Hippocampal formation (tissue), 2 donors: ENCODE measurements at places on chromosomes 13 and 19.

DNA sequence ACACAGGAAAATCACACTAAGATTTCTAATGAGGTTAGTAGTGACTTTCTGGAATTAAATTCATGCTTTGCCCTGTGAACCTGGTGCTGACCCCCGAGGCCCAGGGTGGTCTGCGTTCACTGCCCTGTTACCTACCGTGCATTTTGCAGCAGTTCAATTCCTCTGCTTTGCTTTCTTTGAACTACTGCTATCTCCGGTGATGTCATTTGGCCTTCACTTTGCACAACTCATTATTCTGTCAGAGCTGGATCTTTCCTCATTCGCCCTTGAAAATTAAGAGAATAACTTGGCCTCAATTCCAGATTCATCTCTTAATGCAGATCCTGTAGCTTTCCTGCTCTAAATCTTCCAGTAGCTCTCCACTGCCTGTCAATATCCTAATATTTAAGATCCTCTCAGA lies 8.8 kb upstream of the LRRC63 start:
- DNase-seq = no peak

- DNase-seq = no peak
Measured at GRCh38 chr13:21884965-21885567, 214.2 kb downstream of the FGF9 start.

DNA sequence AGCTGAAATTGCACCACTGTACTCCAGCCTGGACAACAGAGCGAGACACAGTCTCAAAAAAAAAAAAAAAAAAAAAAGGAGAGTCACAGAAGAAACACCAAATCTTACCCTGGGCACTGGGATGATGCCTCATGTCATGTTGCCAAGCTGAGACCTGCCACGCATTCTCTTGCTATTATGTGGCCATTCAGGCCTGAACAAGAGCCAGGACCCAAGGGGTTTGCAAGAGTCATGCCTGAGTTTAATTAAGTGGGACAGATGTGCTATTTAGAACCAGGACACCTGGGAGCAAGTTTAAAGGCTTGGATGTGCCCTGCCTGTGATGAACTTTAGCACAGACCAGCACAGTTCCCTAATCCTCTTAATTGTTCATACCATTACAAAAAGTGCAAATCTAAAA lies 9.8 kb downstream of the PNMA8A start:
- no peak for DNase-seq

DNA sequence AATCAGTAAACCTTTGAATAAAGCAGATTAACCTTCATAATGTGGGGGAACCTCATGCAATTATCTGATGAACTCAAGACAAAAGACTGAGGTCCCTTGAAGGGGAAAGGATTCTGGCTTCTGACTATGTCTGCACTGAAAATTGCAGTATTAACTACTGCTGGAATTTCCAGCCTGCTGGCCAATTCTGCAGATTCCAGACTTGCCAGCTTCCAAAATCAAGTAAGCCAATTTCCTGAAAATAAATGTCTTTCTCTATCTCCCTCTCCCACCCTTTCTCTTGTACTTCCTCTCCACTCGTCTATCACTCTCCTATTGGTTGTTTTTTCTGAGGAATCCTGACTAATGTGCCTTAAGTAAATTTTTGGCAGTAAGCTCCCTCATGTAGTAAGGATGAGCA lies 1479.9 kb upstream of the PRR20A start:
- DNase-seq = no peak

DNA sequence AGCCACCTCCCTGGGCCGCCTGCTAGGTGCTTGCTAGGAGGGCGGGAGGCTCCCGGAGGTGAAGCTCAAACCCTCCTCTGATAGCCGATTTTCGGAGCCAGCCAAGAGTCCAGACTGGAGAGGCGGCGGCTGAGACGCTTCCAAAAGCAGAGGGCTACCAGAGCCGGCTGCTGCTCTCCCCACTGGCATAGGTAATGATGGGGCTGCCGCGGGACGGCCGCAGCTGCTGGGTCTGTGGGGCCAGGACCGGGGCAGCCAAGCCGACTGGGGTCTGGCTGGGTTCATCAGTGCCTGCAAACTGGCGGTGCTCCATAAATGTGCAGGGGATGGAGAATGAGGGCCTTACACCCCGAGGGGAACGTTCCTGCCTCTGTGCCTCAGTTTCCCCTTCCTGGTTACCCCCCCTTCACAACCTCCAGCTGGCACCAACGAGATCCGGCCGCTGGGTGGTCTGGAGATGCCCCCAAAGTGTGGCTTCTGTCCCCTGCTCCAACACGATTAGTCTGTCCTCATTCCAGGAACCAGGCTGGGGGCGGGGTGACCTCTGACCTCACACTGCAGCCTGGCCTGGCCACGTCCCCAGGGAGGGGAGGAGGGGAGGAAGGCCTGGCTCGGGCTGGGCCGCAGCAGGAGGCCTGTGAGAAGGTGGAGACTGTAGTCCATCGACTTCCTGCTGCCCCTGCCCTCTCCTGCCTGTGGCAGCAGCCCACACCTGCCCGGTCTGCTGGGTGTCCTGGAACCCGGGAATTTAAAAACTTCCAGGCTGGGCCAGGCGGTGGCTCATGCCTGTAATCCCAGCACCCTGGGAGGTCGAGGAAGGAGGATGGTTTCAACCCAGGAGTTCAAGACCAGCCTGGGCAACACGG lies 3.8 kb upstream of the WDR18 start:
- no peak for DNase-seq

DNA sequence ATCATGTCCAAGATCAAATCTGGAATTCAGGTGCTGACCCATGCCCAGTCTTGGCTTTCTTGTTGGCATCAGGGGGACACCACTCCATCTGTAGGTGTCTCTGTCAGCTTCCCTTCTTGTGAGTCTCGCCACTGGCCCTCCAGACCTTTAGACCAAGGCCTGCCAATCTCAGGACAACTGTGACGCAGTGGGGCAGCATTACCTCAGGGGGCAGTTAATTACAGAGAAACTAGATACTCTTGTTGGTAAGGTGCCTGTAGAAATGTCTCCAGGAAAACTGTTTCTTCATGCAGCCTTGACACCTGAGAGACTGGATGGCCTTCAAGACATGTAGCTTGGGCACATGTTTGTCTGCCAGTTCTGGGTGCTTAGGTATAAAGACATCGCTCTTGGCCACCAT lies 46.7 kb upstream of the DACH1 start:
- DNase-seq = no peak

- no peak for DNase-seq
Measured at GRCh38 chr19:13037731-13038130, 42.5 kb downstream of the NFIX start.
